ENCODE measurements at places on chromosomes 7 and 10.

GRCh38 chr10:10551596-10552301 is 465.9 kb upstream of the CELF2 start:
- no peak for DNase-seq

GRCh38 chr10:126334272-126334671 is 54.0 kb downstream of the ADAM12 start:
- DNase-seq = no peak

DNA sequence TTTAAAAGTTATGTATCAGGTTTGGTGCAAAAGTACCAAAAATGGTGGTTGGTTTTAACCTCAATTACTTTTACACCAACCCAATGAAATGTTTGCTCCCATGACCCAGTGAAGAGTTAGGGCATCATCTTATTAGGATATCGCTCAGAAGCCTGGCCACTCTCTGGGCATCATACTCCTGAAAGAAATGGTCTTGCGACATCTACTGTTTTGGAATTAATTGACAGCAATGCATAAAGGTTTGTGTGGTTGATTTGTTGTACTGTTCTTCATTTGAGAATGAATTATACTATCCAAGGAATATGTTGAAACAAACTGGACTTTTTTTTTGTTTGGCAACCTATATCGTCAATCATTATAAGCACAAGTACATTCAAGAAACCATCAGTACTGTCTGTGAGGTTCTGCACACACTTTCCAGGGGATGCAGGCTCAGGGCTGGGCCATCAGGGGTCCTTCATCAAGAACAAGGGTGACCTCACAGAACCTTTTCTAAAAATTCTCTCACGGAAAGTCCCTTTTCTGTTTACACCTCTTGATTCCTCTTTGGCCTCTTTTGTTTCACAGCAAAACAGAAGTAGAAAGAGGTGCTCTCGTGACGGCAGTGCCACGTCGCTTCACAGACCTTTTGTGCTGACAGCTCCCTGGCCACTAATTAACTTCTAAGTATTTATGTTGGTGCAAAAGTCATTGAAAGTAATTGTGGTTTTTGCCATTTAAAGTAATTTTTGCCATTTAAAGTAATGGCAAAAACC is 117.2 kb upstream of the KLF6 start:
- no peak for DNase-seq

GRCh38 chr7:106968160-106968559 is 76.3 kb upstream of the PRKAR2B start:
- no peak for DNase-seq

DNA sequence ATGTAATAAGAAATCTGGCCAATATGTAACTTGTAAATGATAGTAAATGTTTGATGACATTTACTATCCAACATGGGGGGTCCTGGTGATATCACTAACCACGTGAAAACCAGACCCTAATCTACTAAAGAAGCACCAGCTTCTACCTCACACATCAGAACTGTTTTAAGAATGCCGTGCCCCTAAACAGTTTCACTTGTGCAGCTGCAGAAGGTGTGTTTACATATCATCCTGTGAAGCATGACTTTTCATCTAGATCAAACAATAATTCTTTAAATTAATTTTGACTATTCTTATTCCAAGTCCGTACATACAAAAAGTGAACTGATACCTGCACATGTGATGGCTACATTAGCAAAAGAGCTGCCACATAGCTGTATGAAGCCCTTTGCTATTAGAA is 61.0 kb downstream of the STEAP1B start:
- DNase-seq = no peak

- DNase-seq = no peak
Observed at GRCh38 chr10:36170943-36171501, 528.9 kb upstream of the FZD8 start.

DNA sequence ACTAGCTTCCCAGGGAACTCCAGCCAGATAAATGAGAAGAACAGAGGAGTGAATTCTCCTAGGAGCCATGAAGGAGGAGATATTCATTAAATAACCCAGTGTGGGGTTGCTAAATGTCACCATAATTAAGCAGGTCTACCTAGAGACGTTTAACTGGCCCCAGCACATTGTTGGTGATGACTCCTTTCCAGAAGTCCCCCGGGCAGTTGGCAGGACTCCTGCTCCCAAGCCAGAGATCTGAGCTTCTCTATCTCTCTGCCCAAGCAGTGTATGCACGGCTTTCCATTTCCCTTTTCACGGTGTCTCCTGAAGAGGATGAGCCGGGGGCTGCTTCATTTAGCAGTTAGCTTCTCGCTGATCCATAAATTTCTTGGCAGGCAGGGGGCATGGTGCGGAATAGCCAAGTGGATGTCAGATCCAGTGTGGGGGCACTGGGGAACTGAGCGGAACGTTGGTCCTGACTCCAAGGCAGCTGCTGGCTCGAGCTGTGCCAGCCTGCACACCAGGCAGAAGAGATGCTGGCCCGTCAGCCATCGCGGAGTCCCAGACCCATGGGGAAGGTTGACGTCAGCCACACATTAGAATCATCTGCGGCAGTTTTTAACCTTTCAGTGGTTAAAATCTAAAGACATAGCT is 142.0 kb upstream of the NPY start:
- no peak for DNase-seq

DNA sequence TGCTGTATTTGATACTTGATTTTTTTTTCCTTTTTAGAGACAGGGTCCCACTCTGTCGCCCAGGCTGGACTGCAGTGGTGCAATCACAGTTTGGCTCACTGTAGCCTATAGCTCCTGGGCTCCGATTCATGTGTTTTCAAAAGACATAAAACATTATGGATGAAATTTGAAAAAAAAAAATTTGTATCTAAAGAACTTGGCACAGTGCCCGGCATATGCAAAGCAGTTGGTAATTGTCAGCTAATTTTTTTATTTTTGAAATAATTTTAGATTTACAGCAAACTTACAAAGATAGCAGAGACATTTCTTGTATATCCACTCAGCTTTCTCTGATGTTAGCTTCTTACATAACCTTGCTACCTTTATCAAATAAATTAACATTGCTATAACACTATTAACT is 20.3 kb upstream of the SAMD8 start:
- no peak for DNase-seq

GRCh38 chr10:123241391-123242141 is 87.4 kb downstream of the BUB3 start:
- no peak for DNase-seq

DNA sequence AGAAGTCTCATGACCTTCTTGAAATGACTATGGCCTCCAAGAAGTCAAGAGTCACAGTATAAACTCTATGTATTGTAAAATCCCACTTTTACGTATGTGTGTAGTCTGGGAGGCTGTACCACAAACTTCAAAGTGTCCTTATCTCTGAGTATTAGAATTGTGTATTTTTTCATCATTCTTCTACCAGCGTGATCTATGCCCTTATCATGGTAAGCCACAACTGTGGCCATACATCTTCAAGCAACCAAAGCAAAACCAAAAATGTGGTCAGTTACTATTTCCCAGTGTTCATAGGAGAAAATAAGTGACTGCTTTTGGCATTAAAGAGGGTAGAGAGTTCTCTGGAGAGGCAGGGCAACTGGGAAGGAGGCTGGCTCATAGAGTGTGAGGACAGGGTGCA is 42.8 kb downstream of the SPOCK2 start:
- no peak for DNase-seq

DNA sequence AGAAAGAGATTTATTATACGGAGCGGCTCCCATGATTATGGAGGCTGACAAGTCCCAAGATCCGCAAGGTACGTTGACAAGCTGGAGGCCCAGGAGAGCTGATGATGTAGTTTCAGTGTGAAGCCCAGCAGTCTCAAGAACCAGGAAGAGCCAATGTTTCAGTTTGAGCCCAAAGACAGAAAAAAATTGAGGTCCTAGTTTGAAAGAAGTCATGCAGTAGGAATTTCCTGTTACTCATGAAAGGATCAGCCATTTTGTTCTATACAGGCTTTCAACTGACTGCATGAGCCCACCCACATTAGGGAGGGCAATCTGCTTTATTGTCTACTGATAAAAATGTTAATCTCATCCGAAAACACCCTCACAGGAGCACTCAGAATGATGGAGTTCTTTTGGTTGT is 51.5 kb downstream of the CCDC71L start:
- DNase-seq = peak; percentile 70

GRCh38 chr7:154757756-154758155 is 245.2 kb downstream of the PAXIP1 start:
- no peak for DNase-seq

GRCh38 chr7:96991546-96992191 is 13.7 kb upstream of the DLX6 start:
- DNase-seq = no peak

Measured in fibroblast of skin of left quadriceps (primary cell).